ENCODE measurements at places on chromosomes 16 and 17.
A peak's percentile ranks its signal among the peaks of the same experiment; 100 is the strongest.

DNA sequence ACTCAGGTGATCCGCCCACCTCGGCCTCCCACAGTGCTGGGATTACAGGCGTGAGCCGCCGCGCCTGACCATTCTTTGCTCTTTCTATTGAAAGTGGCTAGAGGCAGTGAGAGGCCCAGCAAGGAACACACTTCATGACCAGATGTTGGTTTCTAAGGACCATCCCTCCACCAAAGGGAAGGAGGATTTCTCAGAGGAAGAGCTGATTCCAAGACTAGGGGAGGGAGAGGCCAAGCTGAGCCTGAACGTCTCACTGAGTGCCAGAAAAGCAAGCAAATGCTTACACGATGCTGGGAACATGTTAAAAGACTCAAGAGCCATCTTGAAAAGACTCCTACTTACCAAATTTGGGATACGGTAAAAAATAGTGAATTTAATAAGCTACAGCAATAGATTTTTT lies 79.2 kb downstream of the MRM3 start:
- no peak for DNase-seq

- no peak for DNase-seq
Measured at GRCh38 chr17:8159032-8159400, 3.7 kb downstream of the VAMP2 start.

DNA sequence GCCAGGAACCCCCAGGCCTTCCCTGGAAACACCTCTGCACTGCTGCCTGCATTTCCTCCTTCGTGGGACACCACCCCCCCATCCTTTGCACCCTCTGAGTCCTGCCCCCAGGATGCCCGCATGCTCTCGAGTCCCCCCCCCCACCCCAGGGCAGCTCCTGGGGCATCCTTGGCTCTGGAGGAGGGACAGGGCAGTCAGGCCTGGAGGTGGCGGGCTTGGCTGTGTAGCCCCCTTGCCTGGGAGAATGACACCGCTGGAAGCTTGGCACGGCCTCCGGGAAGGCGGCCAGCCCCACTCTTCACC lies 98.9 kb upstream of the GSE1 start:
- no peak for DNase-seq

GRCh38 chr17:39239640-39240314 lies 14.0 kb upstream of the STAC2 start:
- DNase-seq = no peak

DNA sequence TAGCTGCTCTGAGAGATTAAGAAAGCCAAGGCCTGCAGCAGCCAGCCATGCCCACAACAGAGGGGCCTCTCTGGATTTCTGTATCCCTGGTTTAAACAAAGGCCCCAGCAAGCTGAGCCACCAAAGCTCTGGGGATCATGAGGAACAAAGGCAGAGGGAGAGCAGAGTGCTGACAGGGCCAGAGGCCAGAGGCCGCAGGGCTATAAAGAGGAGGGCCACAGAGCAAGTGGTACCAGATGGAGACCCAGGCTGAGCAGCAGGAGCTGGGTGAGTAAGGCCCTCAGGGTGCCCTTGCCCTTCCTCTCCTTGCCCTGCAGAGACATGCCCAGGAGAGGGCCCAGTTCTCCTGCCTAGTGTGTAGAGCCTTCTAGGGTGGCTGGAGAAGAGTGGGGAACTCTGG lies at the start of gene CRYBA1:
Gene CRYBA1 (plus strand): TSS at position 232 of the 400 bp plus-strand sequence. CDS start 5 bp downstream, at position 237.
- no peak for DNase-seq

DNA sequence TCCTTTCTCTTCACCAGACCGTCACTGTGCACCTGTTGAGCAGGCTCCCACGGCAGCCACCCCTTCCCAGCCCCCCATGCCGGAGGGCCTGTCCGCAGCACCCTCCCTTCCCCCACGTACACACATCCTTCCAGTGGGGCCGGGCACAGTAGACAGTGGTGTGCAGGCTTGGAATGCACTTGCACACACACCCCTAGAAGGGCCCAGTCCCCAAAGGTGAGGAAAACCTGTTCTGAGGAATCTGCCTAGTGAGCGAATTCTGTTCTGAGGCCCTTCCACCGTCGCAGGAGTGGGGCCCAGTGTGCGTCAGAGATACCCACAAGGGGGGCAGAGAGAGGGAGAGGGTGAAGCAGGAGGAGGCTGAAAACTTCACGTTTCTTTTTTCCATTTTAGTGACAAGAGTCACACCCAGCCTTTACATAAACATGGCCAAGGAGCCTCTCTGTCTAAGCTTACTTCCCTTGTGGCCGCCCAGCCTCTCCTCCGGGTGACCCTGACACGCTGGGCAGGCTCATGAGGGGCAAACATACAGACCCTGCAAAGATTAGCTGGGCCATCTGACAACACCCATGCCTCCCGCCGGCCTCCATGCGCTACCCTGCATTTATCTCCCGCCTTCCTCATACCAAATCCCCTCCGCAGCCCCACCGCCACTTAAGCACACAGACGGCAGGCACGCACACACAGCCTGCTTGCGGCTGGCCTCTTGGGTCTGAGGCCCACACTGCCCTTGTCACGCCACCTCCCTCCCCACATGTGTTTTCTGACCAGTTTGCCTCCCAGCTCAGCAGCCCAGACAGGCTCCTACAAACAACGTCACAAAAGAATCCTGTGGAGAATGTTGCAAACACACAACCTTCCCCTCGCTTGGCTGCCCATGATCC lies 1.8 kb downstream of the ZBTB4 start:
- peak; percentile 49 for DNase-seq

DNA sequence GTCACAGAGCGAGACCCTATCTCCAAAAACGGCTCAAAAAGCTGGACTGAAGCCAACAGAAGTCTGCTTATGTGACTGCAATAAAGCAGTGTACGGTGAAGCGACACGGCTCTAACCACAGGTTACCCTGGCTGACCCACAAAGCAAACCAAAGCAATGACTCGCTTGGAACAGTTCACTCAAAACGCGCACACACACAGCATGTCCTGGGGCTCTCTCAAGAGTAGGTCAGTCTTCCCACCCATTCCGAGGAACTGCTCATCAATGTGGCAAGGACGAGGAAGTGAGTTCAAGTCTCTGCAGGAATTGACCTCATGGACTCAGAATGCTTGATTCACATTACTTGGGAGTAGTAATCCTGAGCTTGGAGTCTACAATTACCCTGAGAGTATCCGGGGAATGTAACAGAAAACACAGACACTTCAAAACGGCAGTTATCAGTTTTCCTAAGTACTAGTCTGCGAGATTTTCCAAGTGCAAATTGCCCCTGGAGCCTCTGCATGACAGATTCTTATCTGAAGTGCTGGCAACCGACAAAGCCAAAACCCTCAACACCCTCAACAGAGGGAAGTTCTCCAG lies 25.4 kb downstream of the PELP1 start:
- no peak for DNase-seq

DNA sequence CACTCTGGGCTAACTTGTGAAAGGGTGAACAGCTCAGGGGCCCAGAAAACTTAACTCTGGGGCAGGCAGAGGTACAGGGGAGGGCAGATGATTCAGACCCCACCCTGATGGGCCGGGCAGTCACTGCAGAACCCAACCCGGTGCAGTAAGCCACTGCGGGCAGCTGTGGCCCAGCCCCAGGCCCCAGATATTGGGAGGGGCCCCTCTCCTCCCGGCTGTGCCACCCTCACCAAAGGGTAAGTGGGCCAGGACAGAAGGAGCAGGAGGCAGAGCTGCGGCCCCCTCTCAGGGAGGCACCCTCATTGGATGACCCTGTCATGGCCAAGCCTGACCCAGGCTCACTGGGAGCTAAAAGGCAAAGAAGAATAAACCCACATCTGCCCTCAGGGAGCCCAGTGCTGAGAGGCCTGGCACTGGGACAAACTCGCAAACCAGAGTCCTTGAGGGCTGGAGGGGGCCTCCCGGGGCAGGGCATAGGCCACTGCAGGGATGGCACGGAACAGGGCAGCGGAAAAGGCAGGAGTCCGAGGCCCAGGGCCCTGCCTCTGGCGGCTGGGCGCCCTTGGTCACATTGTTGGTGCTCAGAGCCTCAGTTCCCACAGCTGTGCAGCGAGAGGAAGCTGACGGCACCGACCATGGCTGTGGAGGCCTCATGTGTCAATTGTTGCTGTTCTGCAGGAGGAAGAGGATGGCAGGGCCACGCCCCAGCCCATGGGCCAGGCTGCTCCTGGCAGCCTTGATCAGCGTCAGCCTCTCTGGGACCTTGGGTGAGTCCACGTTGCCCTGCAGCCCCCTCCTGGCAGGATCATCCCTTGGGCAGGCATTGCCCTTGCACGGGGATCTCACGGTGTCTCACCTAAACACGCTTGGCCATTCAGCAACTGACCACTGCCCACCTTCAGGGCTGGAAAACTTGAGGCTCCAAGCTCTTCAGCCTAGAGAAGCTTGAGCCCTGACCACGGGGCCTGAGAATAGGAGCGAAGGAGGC lies 3.1 kb downstream of the ITGB4 start:
- DNase-seq = no peak

- no peak for DNase-seq
Measured at GRCh38 chr17:18102640-18103039, 5.9 kb upstream of the MYO15A start.

GRCh38 chr16:83917152-83918120 lies 18.5 kb downstream of the MLYCD start:
- no peak for DNase-seq

- DNase-seq = no peak
Measured at GRCh38 chr17:3761918-3762380, 38.2 kb downstream of the HASPIN start.

GRCh38 chr17:72005332-72006163 lies 115.3 kb upstream of the SOX9 start:
- no peak for DNase-seq

GRCh38 chr16:29974291-29975133 lies 844 bp downstream of the TAOK2 start:
- DNase-seq = no peak

- DNase-seq = no peak
Measured at GRCh38 chr16:85667261-85667660, 21.5 kb downstream of the GINS2 start.

DNA sequence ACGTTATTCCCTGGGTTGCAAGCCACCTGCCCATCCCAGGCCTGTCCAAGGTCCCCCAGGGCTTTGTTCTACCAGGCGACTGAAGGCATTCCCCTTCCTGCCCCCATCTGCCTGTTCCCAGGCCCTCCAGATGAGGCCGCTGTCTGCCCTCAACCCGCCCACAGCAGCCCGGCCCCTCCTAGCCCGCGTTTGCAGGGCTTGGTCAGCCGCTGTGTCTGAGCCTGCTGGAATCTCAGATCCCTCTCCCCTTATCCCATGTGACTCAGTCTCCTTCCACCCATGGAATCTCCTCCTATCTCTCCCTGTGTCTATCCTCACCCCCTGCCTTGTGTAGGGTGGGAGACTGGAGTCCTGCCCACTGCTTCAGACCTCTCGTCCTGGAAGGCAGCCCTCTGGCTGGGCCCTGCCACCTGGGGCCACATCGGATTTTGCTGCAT lies 186.0 kb upstream of the TNRC6C start:
- DNase-seq = no peak

- no peak for DNase-seq
Measured at GRCh38 chr17:74691151-74691550, 21.6 kb downstream of the CD300LF start.

DNA sequence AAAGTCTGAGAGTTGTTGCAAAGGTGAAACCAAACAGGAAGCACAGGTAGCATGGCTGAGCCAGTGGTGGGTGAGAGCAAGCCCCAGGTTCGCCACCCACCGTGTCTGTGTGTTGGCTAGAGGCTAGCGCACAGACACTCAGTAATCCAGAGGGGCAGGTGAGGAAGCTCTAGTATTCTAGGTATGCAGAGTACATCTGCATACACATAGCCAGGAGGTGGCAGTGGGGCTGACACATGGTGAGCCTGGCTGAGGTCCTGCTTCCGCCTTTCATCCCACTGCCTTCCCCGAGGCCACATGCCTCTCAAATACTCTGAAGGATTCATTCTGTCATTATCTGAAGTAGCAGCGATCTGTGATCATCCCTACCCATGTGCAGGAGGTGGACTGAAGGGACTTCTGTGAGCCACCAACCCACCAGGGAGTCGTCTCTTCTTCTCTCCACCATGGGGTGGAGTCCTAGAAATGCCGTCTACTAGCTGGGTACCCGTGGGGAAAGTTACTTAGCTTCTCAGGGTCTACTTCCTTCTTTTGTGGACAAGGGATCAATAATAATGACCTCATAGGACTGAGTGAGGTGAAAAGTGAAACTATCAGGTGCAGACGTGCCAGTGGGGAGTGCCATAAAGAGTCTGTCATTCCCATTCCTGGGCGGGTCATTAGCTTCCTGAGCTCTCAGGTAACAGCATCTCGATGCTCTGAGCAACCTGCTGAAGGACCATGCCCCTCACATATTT lies 36.0 kb upstream of the ICAM2 start:
- no peak for DNase-seq

GRCh38 chr17:7380855-7381683 lies at the start of gene TNK1:
Gene TNK1 (plus strand): TSS chr17:7381089. CDS start chr17:7382927, 1,838 bp downstream.
- DNase-seq = peak; percentile 75

DNA sequence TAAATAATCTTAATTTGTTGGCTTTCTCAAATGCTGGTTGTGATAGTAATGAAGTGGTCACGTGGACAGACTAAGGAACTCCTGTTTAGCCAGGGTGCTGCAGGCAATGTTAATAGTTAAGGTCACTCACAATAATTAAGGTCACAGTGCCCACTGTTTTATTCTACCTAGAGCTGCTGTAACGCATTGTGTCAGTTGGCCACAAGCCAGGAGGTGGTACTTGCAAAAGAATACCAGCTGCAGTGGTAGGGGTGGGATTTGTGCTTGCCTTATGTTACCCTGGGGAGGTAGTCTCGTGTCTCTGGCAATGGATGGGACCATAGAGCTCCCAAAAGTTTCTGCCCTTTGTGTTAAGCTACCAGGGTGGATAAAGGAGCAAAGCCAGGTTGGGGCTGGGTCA lies 969.1 kb upstream of the CDH8 start:
- DNase-seq = no peak

DNA sequence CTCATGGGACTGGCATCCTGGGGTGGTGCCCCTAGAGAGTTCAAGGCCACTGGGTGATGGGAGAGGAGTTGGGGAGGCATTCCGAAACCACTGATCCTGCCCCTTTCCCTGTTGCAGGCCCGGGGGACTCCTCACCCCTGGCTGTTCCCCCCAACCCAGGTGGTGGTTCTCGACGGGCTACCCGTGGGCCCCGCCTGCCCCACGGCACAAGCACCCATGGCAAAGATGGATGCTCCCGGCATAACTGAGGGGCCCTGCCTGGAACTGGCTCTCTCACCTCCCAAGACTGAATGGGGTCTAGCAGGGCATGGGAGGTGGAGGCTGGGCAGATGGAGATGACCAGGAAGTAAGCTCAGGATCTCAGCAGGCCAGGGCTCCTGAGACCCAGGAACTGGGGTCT lies 6.6 kb downstream of the BTBD17 start:
- no peak for DNase-seq
